ENCODE measurements at places on chromosomes 2 and 18.

DNA sequence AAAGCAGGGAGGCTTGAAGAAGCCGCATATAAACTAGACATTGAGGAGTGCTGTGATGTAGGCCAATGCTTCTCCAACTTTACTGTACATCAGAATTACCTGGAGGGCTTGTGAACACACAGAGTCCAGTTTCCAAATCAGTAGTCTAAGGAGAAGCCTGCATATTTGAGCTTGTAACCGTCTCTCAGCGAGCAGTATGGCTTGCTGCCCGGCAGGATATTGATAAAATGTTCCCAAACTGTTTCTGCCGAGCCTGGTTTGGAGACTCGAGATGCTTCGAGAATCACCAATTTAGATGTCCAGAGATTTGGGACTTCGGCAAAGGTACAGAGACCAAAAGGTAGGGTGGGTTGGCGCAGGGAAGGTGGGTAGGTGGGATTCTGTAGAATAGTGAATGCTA lies 11.0 kb upstream of the RAB31 start:
- no peaks in the 10 kb centered on the region for H3K36me3 ChIP-seq
- no peak overlapping the region for H3K27ac ChIP-seq
- peaks cover 3% of the 10 kb centered on the region for H3K4me1 ChIP-seq
- H3K4me3 ChIP-seq, result no peak overlapping the region

GRCh38 chr2:25738383-25739343 lies 65.3 kb upstream of the DTNB start:
- no peak overlapping the region for H3K27ac ChIP-seq
- H3K4me1 ChIP-seq, result no peaks in the 10 kb centered on the region
- H3K27me3 ChIP-seq, result peaks cover 1% of the 10 kb centered on the region
- H3K4me3 ChIP-seq, result no peak overlapping the region
- peaks cover 1% of the 10 kb centered on the region for H3K36me3 ChIP-seq

DNA sequence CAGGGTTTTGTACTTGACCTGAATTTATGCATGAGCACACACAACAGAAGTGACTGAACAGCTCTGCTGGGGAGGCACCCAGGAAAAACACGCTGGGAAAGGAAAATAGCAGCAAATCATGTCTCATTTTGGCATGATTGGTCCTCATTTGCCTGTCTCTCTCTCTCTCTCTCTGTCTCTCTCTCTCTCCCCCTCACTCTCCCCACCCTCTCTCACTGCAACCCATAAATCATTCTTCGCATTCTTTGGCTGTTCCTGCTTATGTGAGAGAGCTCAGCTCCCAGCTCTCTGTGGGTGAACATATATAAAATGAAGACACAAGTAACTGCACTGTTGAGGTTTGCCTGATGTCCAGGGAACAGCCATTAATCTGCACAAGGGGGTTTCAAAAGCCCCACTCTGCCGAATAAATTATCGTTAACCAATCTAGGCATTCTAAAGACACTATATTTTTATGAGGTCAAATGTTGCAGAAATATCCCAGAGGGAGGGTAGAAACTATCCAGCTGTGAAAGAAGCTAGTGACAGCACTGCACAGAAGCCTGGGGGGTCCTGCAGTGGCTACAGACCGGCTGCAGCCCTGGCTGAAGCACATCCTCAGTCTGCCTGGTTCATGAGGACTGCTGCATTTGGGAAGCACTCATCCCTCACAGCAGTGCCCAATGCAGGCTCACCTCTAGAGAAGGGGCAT lies 260.3 kb downstream of the AFF3 start:
- H3K27me3 ChIP-seq, result no peaks in the 10 kb centered on the region
- DNase-seq, result peak; percentile 66
- no peak overlapping the region for H3K27ac ChIP-seq
- H3K4me1 ChIP-seq, result no peaks in the 10 kb centered on the region
- H3K4me3 ChIP-seq, result no peak overlapping the region
- no peaks in the 10 kb centered on the region for H3K36me3 ChIP-seq

DNA sequence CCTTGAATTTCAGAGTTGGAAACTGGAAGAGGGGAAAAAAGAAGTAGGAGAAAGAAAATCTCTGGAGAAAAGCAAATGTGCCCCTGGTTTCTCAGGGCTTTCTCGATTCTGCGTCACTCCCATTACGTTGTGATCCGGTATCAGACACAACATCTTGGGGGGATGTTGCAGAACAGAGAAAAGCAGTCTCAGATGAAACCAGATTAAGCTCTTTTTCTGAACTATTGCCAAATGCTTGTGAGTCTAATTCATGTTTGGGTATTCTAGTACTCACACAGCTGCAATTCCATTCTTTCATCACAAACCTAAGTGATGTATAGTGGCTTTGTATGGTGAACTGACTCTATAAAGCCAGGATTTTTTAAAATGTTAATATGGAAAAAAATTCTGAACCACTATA lies 233.2 kb downstream of the TCF4 start:
- H3K27ac ChIP-seq, result no peak overlapping the region
- H3K36me3 ChIP-seq, result no peaks in the 10 kb centered on the region
- H3K4me3 ChIP-seq, result no peak overlapping the region
- DNase-seq, result no peak
- no peaks in the 10 kb centered on the region for H3K27me3 ChIP-seq

DNA sequence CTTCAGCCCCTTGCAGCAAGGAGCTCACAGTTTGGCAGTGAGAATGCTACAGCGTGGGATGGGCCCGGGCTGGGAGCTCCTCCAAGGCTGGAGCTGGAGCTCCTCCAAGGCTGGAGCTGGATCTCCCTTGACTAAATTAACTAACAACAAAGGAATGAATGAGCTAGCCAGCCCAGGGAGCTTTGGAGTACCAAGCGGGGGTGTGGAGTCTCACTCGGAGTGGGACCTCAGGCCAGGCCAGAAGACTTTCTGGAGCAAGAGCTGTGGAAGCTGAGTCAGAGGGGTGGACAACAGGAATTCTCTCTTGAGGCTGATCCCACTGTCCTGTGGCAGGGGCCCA lies 244.7 kb upstream of the HS6ST1 start:
- H3K4me1 ChIP-seq, result no peaks in the 10 kb centered on the region
- H3K27ac ChIP-seq, result no peak overlapping the region
- DNase-seq, result no peak
- H3K36me3 ChIP-seq, result no peaks in the 10 kb centered on the region
- no peak overlapping the region for H3K4me3 ChIP-seq

DNA sequence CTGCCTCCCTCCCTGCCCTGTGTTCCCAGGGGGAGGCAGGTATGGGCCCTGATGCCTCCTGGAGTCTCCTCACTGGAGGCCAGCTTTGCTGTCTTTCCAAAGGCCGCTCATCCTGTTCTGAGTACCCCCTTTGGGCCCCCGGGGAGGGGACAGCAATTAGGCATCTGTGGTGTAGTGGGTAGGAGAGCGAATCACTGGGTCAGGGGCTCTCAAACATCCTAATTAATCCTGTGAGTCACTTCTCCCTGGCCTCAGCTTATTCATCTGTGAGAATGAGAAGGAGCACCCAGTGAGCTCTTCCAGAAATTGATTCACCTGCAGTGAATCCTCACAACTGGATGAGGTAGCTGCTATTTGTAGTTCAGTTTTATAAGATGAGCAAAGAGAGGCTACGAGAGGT lies 16.4 kb downstream of the TET3 start:
- peaks cover 17% of the 10 kb centered on the region for H3K4me1 ChIP-seq
- no peaks in the 10 kb centered on the region for H3K36me3 ChIP-seq
- DNase-seq, result no peak
- no peak overlapping the region for H3K4me3 ChIP-seq

GRCh38 chr18:80168346-80168745 lies 59.3 kb downstream of the ADNP2 start:
- H3K27ac ChIP-seq, result no peak overlapping the region
- DNase-seq, result no peak
- H3K4me1 ChIP-seq, result no peaks in the 10 kb centered on the region
- H3K36me3 ChIP-seq, result no peaks in the 10 kb centered on the region

Measured in mesendoderm (in vitro differentiated cells).